Astrocyte (in vitro differentiated cells and primary cell): ENCODE measurements at places on chromosomes 12 and 14. TPM values are rescaled to one million over a fixed set of nuclear protein-coding genes. Genes with fewer than 3 reads are reported as not detected.
A peak's percentile ranks its signal among the peaks of the same experiment; 100 is the strongest.

GRCh38 chr12:4440187-4440941, 5.3 kb downstream of the FGF6 start:
- no peaks in the 10 kb centered on the region for H3K36me3 ChIP-seq
- no peak overlapping the region for H3K27ac ChIP-seq
- no peaks in the 10 kb centered on the region for H3K27me3 ChIP-seq
- H3K4me1 ChIP-seq: peaks cover 5% of the 10 kb centered on the region
- no peak overlapping the region for H3K4me3 ChIP-seq

CEP128 gene
- total RNA-seq: 4.1 and 6.4 TPM in 2 replicates

TUNAR gene
- 0.50 and 1.0 TPM in 2 replicates for total RNA-seq

SPPL3 gene
- total RNA-seq: 42.5 and 48.3 TPM in 2 replicates

GRCh38 chr12:106901276-106901675, 54.4 kb upstream of the TMEM263 start:
- H3K36me3 ChIP-seq: no peaks in the 10 kb centered on the region
- H3K27ac ChIP-seq: no peak overlapping the region
- H3K27me3 ChIP-seq: no peaks in the 10 kb centered on the region
- DNase-seq: peak; percentile 54
- no peak overlapping the region for H3K4me3 ChIP-seq

DNA sequence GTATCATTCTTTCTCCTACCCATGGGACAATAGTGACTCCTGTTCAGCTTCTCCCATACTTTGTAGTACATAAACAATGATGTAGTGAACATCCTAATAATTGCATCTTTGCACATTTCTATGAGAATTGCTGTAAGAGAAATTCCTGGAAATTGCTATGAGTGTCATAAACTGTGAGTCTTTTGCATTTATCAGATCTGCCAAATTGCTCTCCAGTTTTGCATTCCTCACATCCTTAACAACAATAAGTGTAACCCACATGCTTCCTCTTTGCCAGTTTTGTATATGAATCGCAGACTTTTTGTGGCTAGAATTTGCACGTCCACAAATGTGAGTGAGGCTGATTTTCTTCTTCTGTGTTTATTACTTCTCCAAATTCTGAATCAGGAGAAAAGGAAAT, 124.0 kb upstream of the TBX5 start:
- no peak overlapping the region for H3K27ac ChIP-seq
- H3K4me3 ChIP-seq: no peak overlapping the region
- no peaks in the 10 kb centered on the region for H3K27me3 ChIP-seq
- DNase-seq: no peak

KRT82 gene
- total RNA-seq: not detected in 2 replicates

PMEL gene
- 3.9 and 13.8 TPM in 2 replicates for total RNA-seq

GRCh38 chr14:22464422-22465142, 124.4 kb downstream of the DAD1 start:
- H3K4me1 ChIP-seq: peaks cover 19% of the 10 kb centered on the region
- H3K4me3 ChIP-seq: no peak overlapping the region
- no peaks in the 10 kb centered on the region for H3K27me3 ChIP-seq
- no peak for DNase-seq
- H3K36me3 ChIP-seq: no peaks in the 10 kb centered on the region
- no peak overlapping the region for H3K27ac ChIP-seq

DNA sequence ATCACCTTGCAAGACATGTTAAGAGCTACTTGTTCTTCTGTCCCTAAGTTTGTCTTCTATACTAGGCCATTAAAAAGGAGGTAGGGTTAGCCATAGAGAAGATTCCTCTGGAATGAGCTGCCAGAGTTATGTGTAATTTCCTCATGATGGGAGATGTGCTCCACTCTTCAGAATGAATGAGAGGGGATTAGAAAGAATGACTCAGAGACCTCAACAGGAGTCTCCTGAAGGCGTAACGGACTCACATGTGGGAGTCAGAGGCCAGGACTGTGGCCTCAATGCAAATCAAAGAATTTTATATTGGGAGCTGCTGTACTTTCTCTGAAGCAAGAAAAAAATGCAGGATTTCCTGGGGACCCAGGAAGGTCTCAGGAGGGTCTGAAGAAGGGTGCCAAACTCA, 87.8 kb upstream of the ATXN7L3B start:
- H3K27me3 ChIP-seq: no peaks in the 10 kb centered on the region
- no peak overlapping the region for H3K4me3 ChIP-seq
- H3K27ac ChIP-seq: no peak overlapping the region
- DNase-seq: peak; percentile 59

DNA sequence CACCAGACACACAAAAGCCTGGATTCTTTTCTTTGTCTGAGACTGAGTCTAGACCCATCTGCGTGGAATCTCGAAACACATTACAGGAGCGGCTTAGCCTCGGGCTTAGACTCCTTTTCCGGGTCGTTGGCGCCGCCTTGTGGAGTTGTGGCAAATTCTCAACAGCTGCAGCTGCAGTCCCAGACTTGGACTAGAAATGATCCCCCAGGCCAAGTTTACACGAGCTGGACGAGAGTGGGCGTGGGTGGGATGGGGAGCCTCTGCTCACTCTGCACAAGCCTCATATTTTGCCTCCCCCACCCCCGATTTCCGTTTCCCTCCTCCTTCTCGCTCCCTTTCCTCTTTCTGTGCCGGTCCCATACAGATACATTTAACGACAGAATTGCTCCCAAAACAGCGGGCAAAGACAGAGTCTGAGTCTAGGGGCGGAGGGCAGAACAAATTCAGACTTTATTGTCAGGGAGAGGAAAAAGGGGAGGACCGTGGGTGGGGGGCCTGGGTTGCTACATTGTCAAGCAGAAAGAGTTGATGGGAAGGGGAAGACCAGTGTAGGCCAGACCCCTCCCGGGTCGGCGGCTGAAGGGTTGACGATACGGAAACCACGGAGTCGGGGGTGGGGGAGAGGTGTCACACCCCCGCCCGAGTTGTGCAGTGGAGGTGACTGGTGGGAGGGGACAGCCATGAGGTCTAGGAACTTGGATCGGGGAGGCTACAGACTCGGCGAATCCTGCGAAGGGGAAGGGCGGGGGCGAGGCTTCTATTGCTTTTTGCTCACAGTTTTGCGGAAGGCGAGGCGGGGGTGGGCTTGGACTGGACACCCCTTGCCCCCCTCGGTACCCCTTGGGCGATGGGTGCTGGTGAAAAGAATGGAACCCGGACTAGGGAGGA, 4.7 kb upstream of the GPR84 start:
- peak; percentile 60 for DNase-seq
- no peak overlapping the region for H3K27ac ChIP-seq
- H3K4me1 ChIP-seq: peaks cover 22% of the 10 kb centered on the region
- H3K4me3 ChIP-seq: no peak overlapping the region
- H3K36me3 ChIP-seq: no peaks in the 10 kb centered on the region
- no peaks in the 10 kb centered on the region for H3K27me3 ChIP-seq

DNA sequence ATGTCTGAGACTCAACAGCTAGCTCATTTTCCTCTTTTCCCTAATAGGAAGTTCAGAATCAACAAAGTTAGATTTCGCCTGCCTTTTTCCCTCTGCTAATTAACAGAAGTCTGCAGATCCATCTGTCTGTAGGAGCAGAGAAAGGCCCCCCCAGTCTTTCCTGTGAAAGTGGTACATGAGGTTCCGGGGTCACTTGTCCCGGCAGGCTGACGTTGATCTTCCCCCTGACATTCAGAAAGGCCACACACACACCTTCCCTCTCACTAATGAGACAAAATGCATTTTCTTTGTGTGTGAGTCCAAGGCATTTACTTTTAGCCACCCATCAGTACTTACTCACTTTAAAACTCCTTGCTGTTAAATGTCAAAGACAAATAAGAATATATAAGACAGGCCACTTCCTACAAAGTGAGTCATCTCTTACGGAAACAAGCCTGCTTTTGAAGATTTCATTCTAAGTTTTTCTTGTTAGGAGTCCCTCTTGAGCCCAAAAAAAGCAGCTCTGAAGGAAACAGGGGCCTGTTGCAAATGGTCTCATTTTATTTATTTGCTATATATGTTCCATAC, 138.7 kb downstream of the TTC7B start:
- no peaks in the 10 kb centered on the region for H3K36me3 ChIP-seq
- H3K4me1 ChIP-seq: peaks cover 20% of the 10 kb centered on the region
- H3K27me3 ChIP-seq: no peaks in the 10 kb centered on the region
- DNase-seq: peak; percentile 73
- H3K4me3 ChIP-seq: no peak overlapping the region

PRKD1 gene
- 5.9 and 6.7 TPM in 2 replicates for total RNA-seq

CLEC14A gene
- not detected in 2 replicates for total RNA-seq

IAPP gene
- not detected in 2 replicates for total RNA-seq

FAIM2 gene
- total RNA-seq: 0.10 and 0.18 TPM in 2 replicates

ADGRD1 gene
- total RNA-seq: 3.0 and 3.9 TPM in 2 replicates

- no peak for DNase-seq
- no peak overlapping the region for H3K4me3 ChIP-seq
- no peaks in the 10 kb centered on the region for H3K27me3 ChIP-seq
- no peak overlapping the region for H3K27ac ChIP-seq
- no peaks in the 10 kb centered on the region for H3K36me3 ChIP-seq
These were observed 256.9 kb downstream of the CACNA1C start for GRCh38 chr12:2309647-2310046.

- no peak overlapping the region for H3K27ac ChIP-seq
- no peak overlapping the region for H3K4me3 ChIP-seq
- peak; percentile 27 for DNase-seq
- H3K36me3 ChIP-seq: no peaks in the 10 kb centered on the region
- H3K4me1 ChIP-seq: no peaks in the 10 kb centered on the region
These were observed 400.9 kb downstream of the SNAPC1 start for GRCh38 chr14:62162998-62163589.

- H3K27ac ChIP-seq: no peak overlapping the region
- peak; percentile 53 for DNase-seq
- peaks cover 4% of the 10 kb centered on the region for H3K4me1 ChIP-seq
- H3K36me3 ChIP-seq: peaks cover 3% of the 10 kb centered on the region
- H3K4me3 ChIP-seq: no peak overlapping the region
These were observed 12.9 kb upstream of the MCRS1 start for GRCh38 chr12:49580572-49581535.

DNA sequence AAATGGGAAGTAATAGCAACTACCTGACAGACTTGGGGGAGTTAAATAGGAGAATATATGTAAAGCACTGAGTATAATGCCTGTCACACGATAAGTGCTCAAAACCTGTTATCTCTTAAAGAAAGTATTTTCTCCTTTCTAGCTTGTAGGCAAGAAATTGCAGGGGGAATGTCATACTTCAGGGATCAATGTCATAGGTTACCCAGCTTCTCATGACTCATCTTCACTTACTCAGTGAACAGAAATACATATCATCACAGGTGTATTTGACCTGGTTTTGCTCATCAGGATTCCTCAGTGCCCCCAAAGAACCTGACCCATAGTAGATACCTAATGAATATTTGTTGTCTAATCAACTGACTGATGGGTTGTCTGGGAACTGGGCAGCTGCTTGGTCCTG, 285.0 kb upstream of the ATP2B1 start:
- H3K27me3 ChIP-seq: no peaks in the 10 kb centered on the region
- DNase-seq: no peak
- H3K27ac ChIP-seq: no peak overlapping the region

DNA sequence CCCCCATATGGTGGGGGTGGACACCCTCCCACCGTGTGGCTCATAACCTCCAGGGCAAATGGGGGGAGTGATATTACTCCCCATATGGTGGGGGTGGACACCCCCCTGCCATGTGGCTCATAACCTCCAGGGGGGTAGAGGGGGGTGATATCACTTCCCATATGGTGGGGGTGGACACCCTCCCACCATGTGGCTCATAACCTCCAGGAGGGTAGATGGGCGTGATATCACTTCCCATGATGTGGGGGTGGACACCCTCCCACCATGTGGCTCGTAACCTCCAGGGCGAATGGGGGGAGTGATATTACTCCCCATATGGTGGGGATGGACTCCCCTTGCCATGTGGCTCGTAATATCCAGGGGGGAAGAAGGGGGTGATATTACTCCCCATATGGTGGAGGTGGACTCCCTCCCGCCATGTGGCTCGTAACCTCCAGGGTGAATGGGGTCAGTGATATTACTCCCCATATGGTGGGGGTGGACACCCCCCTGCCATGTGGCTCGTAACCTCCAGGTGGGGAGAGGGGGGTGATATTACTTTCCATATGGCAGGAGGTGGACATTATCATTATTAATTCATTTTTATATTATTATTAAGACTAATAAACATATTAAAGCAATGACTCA, 51.2 kb upstream of the OXA1L start:
- no peaks in the 10 kb centered on the region for H3K4me1 ChIP-seq
- no peaks in the 10 kb centered on the region for H3K36me3 ChIP-seq
- H3K27me3 ChIP-seq: peaks cover 16% of the 10 kb centered on the region
- no peak for DNase-seq
- H3K27ac ChIP-seq: no peak overlapping the region

SERPINA9 gene
- 0.22 TPM in 1 of 2 replicates, not detected in the other for total RNA-seq

DNA sequence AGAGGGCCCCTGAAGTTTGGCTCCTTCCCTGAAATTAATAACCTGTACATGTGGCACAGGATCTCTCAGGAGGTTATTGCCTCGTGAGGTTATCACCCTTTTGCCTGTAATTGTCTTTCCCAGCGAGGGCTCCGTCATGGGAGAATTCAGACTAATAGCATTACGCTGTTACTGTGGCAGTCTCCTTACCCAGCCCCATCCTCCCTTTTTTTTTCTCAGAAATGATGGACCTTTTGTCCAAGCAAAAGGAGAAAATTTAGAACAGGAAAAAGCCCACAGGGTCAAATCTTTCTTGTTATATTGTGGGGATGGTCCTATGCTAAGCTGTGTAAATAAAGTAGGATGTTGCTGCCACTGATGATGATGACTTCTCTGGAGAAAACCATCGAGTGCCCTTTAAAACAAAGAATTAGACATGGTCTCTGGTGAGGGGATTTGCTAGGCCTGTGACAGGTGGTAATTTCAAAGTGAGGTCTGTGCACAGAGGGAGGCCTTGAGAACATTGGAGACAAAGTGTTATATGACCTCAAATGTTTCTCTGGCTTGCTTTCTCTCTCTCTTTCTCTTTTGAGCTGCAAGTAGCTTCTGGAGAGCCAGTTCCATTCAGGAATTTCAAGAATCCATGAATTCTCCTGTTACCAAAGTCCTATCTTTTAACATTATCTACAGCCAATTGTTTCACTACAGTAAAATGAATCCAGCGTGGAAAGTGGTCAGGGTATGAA, 357.2 kb downstream of the BMP4 start:
- H3K36me3 ChIP-seq: no peaks in the 10 kb centered on the region
- no peak overlapping the region for H3K27ac ChIP-seq
- H3K27me3 ChIP-seq: peaks cover 6% of the 10 kb centered on the region
- peak; percentile 16 for DNase-seq
- H3K4me1 ChIP-seq: no peaks in the 10 kb centered on the region

GRCh38 chr14:50318031-50318626, 6.0 kb downstream of the DMAC2L start:
- DNase-seq: no peak
- no peaks in the 10 kb centered on the region for H3K36me3 ChIP-seq
- H3K4me1 ChIP-seq: peaks cover 8% of the 10 kb centered on the region
- no peak overlapping the region for H3K4me3 ChIP-seq
- no peak overlapping the region for H3K27ac ChIP-seq

GRCh38 chr14:60651086-60651795, 2.0 kb upstream of the SIX1 start:
- no peaks in the 10 kb centered on the region for H3K36me3 ChIP-seq
- no peak overlapping the region for H3K27ac ChIP-seq
- peaks cover 19% of the 10 kb centered on the region for H3K4me1 ChIP-seq
- peaks cover 74% of the 10 kb centered on the region for H3K27me3 ChIP-seq
- no peak overlapping the region for H3K4me3 ChIP-seq
